ENCODE measurements at places on chromosomes 2 and 18.
A peak's percentile ranks its signal among the peaks of the same experiment; 100 is the strongest.

- no peak for DNase-seq
Observed at GRCh38 chr2:229818230-229818629, 103.6 kb downstream of the TRIP12 start.

DNA sequence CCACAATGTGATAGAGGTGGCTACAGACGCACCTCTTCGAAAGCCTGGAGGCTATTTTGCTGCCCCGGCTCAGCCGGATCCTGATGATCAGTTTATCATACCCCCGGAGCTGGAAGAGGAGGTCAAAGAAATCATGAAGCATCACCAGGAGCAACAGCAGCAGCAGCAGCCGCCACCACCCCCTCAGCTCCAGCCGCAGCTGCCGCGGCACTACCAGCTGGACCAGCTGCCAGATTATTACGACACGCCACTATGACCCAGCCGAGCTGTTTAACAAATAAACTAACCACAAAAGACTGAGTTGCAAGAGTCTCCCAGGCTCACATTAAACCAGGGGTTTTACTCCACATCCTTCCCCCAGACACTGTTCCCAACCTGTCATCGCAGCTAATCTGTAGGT, 263.8 kb downstream of the PHLPP1 start:
- DNase-seq = no peak

DNA sequence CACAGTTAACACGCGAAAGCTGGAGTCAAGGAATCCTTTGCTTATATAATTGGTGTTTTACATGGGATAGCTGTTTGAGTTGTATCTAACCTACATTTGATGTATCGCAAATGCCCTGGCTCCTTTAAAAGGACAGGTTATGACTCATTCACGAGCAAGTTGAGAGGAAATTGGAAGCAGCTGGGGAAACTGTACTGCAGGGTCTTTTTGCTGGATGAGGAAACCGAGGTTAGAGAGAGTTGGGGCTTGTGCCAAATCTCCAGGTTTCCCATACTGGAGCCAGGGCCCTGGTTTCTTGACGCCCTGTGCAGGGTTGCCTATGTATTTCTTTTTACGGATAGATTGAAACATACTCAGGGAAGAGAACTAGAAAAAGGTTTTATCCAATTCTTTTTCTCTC, 60.0 kb upstream of the SPTBN1 start:
- DNase-seq = no peak

- DNase-seq = no peak
Observed at GRCh38 chr18:73244401-73244800, 376.6 kb upstream of the NETO1 start.

- no peak for DNase-seq
Observed at GRCh38 chr2:197294260-197294659, 16.3 kb downstream of the ANKRD44 start.

DNA sequence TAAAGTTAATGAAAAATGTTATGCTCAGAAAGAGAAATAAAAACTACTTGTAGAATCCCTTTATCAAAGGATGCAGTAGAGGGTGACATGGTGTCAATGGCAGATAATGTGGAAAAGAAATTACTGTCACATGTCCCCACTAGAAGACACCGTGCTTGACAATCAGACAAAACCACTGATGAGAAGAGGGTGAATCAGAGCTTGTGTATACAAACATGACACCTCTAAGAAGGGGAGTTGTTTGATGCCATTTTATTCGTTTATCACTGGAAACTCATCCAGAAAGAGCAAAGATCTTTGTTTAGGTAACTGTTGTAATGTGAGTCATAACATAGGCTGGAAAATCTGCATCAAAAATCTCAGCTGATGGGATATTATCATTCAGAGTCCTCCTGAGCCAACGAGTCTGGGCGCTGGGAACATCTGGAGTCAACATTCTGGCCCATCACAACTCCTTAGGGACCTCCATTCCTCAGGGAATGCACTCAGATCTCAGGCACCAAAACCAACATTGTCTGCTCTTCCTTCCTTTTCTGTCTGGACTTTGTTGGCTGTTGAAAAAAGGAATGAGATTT, 49.5 kb upstream of the RAB12 start:
- DNase-seq = no peak

- no peak for DNase-seq
Observed at GRCh38 chr2:69225933-69226332, 161.1 kb downstream of the GFPT1 start.

DNA sequence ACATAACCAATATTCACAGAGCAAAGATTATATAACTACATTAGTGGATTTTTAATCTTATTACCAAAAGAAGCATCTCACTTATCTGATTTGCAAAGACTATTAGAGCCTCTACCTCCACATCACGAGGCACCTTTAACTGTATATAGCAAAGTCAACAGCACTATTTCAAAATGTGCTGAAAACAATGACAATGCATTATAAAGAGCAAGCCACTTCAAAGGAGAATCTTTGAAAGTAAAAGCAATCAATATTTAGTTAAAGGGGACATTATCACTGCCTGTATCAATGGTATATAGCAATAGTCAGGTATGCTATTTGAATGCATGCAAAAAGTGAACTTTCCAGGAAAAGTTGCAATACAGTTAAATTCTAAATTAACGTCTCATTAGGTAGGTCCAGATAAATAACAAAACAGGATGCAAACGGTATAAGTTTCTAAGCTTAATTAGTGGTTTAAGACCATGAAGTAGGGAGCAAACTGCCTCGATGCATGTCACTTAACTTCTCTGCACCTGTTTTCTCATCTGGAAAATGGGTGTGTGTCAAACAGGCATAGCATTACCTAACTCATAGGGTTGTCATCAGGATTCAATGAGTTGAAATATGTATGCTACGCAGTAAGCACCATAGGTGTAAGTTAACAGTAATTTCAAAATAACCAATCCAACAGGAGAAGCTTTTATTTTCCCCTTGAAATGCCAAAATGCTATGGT, 31.6 kb downstream of the ATL2 start:
- no peak for DNase-seq

DNA sequence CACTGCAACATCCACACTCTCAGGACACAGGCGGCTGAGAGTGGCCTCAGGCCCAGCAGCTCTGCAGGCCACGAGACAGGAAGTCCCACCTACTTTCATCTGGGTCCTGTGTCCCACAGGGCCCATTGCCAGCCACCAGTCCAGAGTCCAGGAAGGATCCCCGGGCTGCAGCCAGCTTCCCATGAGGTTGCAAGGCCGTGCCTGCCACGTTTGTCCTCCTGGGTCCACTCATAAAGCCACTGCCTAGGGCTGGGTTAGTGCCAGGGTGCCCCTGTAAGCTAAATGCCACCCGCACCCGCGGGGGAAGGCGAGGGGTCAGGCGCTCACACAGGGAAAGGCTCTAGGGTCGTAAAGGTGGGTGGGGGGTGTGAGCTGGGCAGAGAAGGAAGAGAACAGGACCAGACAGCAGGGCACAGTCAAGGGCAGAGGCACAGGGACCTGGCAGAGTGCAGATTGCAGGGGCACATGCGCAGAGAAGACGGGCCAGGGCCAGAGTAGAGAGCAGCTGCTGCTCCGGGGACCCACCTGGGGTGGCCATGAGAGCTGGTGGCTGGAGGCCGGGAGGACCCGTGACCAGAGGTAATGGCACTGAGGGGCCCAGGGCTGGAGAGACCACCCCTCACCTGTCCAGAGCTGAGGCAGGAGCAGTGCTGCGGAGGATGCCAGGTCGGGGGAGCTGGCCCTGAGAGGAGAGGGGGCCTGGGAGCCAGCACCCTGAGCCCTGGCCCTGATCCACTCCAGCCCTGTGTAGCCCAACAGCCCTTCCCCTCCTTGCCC, 8.0 kb downstream of the AGXT start:
- no peak for DNase-seq

- DNase-seq = no peak
Observed at GRCh38 chr2:194672994-194673393, 984.0 kb upstream of the SLC39A10 start.

DNA sequence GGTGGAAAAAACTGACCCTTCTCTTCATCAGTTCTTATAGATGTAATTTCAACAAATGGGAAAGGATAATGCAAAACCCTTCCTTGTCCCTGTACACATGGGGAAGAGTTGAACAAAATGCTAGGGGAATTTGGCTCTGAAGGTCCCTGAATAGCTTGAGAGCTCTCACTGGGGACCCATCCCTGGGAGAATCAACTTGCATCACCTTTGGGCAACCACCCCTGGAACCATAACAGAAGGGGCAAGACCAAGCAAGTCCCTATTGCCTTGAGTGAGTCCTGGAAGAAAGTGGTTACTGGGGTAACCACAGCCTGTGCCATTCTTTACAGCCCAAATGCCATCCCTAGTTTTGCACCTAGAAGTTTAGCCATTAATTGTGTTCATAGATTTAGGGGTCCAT, 52.2 kb upstream of the B3GNT2 start:
- no peak for DNase-seq

DNA sequence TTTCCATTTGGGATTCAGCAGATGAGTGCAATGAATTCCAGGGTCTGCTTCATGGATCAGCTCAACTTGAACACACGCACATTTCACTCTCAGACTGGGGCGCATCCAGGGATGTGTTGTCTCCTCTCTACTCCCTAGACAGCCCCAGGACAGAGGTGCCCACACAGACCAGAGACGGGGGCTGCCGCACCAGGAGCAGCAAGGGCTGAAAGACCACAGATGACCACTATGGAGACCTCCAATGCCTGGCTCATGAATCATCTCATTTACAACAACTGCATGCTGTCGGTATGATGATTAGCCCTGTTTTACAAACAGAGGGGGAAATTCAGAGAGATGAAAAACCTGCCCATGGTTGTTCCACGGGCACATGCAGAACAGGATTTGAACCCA, 63.1 kb downstream of the CYP26B1 start:
- DNase-seq = no peak

DNA sequence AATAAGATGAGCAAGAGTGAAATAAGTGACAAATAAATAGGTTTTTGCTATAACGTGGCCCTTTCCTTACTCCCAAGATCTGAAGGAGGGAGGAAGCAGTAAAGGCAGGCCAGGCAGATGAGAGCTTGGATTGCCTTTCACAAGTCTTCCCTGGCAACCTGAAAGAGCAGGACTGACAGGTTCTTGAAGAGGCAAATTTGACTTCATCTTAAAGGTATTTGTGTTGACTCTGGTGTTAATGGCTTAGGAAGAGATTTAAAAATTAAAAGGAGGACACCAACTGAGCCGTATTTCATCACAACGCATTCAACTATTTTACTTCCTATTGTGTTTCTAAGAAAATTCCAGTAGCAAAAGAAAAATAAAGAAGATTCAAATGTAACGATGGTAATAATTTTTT, 3.2 kb downstream of the STRN start:
- no peak for DNase-seq

DNA sequence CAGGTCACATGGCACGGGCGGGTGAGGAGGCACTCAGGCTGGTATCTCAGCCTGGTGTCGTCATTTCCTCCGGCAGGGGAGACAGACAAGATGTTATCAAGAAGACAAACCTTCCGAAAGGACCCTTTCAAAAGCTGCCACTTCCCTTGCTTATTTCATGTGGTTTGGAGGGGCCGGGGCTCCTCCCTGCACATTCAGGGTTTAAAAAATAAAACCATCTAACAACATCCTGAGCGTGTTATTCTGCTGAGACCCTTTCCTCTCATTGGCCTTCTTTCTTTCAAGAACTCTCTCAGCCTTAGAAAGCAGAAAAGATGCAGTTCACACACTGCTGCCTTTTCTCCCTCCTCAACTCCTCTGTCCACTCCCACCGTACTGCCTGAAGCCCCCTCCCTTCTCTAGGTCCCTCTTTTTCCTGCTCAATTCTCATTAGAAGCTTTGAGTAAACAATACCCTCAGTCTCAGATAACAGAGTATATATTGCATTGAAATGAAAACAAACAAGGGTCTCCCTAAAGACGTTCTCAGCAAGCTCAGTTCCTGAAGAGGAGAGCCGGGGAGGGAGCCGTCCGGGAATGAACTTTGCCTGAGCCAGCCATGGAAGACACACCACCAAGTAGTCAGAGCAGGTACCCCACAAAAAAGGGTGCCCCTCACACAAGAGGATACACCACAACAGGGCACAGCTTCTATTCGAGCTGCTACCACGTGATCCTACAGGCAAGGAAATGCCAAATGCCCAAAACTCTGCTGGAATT, 9.7 kb downstream of the SMAD7 start:
- peak; percentile 71 for DNase-seq

DNA sequence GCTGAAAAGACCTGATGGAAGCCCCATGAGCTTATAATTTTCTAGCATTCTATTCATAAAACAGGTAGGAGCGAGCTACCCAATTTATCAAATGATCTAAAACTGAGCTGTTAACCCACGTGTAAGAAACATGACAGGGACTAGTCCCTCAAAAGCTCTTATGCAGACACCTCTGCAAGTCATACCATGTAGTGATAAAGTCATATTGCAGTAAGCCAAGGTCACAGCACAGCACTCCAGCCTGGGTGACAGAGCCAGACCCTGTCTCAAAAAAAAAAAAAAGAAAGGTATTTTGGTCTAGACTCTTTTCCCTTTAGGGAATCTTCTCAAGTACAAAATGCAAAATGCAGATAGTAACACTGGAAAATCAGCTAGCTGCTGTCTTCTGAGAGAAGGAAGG, 58.9 kb upstream of the ARL5A start:
- no peak for DNase-seq

DNA sequence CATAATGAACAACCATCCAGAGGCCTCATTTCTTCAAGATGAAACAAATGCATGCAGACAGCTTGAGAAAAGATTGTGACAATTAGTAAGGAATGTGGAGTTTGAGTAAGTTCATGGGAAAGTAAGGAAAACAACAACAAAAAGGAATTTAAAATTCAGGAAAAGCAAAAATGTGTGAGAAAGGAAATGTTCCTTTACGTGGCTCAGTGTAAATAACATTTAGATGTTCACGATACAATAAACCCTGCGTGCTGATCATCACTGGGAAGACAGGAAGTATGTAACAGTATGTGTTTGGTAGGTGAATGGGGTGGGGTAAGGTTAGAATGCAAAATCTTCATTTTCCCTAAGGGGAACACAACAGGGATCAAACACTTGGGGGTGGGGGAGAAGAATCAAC, 72.7 kb downstream of the TRIP12 start:
- DNase-seq = no peak

DNA sequence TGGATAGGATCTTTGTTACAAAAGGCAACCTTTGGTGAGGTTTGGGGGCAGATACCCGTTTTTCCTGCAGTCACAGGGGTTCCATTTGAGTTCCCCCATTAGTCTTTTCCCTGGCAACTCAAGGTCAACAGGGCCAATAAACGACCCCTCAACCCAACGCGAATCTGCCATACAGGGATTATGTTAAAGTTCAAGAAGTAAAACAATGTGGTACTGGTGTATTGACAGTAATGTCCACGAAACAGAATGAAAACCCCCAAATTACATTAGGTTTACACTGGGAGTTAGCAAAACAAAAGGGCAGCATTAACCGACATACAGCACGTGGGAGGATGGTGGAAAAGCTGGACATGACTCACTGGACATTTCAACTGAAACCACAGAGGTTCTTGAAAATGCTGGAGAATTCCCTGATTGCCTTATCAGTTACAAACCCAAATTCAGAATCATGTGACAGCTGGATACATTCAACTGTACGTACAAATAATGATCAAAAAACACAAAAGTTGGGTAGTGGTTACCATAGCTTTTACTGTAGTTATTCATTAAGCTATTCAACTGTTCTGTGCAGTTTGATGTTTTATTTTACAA, 4.9 kb upstream of the IMP4 start:
- DNase-seq = no peak

GRCh38 chr2:127943186-127943585, 57.4 kb upstream of the AMMECR1L start:
- DNase-seq = no peak
